ENCODE measurements at places on chromosomes 7 and 10.

- no peak for DNase-seq
Measured at GRCh38 chr10:1147810-1148209, 91.6 kb downstream of the WDR37 start.

DNA sequence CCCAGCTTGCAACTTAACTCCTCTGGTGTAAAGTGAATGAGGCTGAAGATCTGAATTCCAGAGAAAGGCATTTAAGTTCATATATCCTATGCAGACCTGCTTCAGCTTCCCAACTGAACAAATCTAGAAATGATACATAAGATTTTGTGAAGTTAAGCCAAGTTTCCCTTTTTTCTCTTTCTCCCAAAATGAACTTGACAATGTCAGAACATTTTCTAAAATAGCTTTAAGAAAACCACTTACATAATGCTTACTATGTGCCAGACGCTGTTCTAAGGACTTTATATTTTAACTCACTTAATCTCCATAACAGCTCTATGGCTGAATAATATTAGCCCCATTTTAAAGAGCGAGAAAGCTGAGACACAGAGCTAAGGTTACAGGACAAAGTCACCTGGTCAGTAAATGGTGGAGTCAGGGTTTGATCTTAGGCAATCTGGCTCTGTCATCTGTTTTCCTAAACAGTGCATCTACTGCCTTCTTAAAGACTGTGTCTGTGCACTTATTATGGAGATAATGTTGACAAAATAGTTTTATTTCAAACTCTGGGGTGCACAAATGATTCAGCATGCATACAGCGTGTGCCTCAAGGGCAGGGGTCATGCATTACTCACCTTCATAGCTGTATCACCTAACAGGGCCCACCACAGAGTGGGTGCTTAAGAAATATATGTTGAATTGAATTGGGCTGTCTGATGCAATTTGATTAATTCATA is 66.8 kb downstream of the RHOBTB1 start:
- no peak for DNase-seq

GRCh38 chr7:1562597-1563051 is 6.6 kb upstream of the TMEM184A start:
- DNase-seq = no peak

DNA sequence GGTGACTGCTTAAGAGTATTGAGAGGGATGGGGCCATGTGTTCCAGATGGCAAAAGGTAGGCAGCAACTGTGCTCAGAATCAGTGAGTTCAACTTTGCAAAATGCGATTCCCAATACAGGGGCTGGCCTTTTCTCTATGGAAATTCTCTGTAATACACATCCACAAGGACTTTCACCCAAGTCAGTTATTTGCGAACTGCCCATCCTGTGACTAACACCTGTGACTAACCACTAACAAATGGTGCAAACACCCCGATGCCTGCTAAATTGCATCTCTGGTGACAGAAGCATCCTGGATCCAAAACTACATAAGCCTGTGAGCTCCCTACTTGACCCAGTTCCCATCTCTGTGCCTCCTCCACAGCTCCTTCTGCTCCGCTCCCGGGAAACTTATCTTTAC is 9.0 kb upstream of the CUZD1 start:
- DNase-seq = no peak

DNA sequence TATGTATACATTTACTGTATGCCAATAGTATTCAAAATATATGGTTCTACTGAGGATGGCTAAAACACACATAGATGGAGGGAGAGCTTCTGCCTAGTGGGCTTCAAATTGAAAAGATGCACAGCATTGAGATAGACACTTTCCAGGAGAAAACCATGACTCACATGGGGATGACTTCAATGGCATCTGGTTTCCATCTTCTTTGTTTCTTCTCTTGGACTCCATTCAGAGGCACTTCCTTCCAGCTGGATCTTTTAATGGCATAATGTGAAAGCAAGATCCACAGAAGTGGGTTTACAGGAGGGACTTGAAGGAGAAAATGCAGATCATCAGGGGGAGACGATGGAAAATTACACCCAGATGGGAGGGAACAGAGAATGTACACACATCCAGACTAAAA is 84.9 kb downstream of the ZNF365 start:
- DNase-seq = no peak

DNA sequence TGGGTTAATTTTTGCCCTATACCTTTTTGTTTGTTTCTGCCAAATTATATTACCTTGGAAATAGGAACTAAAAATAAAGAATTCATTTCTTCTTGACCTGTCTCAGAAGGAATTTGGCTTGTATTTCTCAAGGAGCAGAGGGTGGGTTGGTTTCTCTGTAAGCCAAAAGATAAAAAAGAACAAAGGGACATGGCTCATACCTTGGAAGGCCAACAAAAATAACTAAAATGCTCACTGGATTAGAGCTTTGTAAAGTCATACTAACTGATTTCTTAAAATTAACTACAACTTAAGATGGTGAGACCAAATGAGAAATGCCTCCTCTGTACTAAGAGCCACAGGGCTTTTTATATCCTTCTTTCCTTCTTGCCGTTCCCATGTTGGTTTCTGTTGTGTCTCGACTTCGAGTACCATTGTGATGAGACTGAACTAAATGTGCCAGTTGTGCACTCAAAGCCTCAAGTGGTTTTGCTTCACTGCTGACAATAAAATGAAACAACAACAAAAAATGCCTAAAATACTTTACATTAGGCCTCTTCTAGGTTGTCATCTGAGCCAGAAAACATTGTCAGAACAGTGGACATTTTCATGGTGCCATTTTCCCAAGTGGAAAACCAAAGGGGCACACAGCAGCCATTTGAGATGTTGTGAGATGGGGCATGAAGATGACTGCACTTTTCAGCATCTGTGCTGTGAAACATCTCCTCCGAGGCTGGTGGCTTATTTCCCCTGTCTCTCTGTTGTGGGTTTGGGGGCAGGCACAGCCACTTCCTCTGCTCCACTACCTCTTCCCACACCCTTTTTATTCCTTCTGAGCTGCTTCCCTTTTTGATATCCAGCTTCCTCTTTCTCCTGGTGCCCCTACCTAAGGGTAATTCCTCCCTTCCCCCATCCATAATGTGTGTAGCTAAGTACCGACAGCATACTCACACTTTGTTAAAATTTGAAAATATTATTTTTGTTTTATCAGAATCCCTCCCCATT is 51.8 kb upstream of the AGR3 start:
- DNase-seq = no peak
